GM13977 (cell line): ENCODE measurements at places on chromosomes 5 and 9.

DNA sequence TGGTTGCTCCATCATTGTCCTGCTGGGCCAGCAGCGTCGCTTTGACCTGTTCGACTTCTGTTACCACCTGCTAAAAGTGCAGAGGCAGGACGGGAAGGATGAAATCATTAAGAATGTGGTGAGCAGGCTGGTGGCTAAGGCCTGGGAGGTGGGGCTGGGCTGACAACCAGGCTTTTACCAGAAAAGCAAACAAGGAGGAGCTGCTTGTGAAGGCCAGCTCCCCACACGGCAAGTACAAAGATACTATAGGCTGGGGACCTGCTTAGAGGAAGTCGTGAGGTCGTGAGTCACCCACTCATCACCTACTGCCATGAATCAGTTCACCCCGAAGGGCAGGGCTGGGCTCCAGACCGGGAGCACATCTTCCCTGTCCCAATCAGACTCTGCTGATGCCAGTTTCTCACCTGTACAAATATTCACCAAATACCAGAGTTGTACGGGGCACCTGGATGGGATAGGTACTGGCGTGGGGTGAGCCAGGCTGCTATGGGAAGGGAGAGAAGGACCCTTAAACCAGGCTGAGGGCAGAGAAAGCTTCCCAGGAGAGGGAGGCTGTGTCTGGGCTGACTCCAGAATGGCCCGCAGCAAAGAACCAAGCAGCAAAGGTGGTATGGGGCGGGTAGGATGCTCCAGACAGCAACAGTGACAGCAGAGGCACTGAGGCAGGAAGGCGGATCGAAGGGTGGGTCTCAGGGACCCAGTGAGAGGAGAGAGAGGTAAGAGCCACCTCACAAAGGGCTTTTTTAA lies 69.3 kb upstream of the NIPAL4 start:
- DNase-seq, result no peak

DNA sequence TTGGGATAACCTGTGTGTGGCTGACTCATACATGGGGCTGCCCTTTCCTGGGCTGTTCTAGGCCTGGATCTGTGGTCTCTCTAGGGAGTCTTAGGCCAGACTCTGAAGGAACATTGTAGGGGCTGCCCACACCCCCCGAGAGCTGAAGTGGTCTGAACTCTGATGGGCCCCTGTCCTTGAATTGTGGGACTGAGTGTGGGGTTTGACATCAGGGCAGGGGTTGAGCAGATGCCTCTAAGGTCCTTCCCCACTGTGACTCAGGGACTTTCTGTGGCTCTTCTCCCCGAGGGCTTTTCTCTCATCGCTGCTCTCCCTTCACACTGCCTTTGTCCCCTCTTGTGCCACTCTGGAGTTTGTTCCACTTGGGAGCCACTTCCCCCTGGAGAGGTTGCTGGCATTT lies 215.0 kb downstream of the MELK start:
- DNase-seq, result no peak

DNA sequence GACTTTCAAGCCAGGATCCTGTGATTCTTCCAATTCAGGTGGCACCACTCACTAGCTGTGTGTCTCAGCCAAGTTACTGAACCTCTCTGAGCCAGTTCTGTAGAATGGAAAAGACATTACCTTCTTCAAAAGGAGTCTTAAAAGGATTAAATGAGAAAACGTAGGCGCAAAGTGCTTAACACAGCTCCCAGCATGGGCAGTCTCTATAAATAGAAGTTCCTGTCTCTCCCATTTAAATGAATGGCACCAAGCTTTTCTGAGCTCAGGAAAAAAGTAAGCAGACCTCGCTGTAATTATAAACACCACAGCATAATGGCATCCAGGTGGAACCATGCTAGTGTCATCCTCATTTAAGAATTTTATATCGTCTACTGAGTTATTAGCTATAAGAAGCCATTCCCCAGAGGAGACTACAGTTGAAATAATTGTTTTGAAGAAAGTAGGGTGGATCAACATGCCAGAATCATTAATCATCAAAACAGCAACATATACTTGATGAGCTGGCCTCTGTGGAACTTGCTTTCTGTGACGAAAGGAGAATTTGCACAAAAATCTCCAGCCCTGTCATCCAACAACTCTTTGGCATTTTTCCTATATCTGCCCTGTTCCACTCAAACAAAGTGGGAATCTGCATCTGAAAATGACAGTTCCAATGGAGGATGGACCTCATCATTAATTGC lies 188.9 kb downstream of the SPOCK1 start:
- no peak for DNase-seq

DNA sequence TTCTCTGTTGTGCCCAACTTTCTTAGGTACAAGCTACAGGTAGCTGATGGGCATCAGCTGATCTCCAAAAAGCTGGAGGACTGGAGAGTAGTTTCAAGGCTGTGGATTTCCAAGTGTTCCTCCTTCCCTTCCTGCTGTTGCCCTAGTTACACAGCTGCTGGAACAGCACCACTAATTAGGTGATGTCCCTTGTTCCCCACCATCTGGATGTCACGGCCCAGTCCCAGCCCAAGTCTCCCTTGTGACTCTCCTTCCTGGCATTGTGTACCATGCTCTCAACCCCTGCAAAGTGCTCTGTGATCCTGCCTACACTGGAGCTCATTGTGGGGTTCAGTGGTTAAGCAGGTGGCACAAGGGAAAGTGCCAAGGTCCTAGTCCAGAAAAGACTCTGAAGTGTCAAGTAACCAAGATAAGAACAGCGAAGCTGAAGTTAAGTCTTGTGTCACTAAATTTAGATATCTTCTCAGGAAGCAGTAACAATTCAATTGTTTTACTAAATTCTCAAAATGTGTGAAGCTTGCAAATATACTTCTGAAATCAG lies 604.5 kb downstream of the ISL1 start:
- no peak for DNase-seq

- DNase-seq, result no peak
Measured at GRCh38 chr9:87594194-87594593, 96.5 kb downstream of the DAPK1 start.

GRCh38 chr5:98031926-98032325 lies 741.5 kb upstream of the RGMB start:
- DNase-seq, result no peak

DNA sequence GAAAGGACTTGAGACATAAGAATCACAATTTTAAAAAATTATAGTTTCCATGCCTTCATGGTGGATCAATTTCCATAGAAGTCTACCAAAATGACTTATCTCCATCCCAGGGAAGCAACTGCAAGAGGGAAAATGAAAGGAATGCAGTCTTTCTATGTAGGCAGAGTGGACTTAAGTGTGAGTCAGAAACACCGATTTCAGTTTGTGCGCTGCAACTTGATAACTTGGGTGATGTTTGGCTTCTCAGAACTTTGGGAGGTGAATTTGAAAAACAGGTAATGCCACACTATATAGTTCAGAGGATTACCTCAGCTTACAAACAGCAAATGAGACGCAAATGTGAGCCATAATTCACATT lies 708 bp upstream of the CSNK1G3 start:
- DNase-seq, result no peak

DNA sequence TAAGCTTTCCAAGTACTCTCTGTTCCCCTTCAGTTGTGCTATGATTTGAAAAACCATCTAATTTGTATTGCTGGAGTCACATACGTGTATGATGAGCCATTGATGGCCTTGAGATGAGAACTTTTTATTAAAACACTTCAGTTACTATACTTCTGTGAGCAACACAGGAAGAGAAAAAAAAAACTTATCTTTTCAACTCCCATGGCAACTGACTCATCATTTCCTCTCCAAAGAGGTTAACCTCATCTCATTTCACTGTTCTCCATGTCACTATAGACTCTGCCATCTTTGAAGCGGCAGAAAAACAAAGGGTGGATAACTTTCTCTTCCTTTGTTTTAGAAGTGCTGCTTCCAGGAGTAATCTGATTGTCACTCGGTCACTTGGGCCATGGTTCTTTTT lies 104.3 kb upstream of the PCSK1 start:
- no peak for DNase-seq

- no peak for DNase-seq
Measured at GRCh38 chr5:151328734-151329133, 18.6 kb downstream of the SLC36A2 start.

DNA sequence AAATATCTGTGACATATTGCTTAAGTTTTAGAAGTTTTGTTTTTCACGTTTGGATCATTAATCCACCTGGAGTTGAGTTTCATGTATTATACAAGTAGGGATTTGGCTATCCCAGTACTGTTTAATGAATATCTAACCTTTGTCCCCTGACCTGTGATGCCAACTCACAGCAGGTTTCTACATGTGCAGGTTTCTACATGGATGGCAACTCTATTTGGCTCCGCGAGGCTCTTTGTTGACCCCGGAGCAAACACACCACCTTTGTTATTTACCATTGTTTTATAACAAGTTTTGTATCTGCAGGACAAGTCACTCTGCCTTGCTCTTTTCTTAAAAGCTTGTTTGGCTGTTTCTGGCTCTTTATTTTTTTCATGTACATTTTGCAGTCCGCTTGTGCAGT lies 920 bp upstream of the SFXN1 start:
- no peak for DNase-seq

GRCh38 chr5:145978708-145979107 lies 42.3 kb downstream of the SH3RF2 start:
- no peak for DNase-seq

GRCh38 chr9:7173139-7173538 lies 415.4 kb downstream of the KDM4C start:
- no peak for DNase-seq

DNA sequence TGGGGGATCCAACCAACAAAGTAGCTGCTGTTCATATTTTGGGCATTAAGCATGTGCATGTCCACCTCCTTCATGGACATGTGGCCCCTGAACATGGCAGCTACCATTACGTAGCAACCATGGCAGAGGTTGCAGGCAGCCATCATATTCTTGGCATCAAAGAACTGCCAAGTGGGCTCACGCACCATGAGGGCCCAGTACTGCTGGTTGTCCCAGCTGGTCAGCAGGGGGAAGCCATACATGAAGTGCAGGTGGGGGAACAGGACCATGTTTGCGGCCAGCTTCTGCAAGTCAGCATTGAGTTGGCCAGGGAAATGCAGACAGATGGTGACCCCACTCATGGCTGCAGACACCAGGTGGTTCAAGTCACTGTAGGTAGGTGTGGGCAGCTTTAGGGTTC lies 9.5 kb downstream of the MTAP start:
- no peak for DNase-seq

DNA sequence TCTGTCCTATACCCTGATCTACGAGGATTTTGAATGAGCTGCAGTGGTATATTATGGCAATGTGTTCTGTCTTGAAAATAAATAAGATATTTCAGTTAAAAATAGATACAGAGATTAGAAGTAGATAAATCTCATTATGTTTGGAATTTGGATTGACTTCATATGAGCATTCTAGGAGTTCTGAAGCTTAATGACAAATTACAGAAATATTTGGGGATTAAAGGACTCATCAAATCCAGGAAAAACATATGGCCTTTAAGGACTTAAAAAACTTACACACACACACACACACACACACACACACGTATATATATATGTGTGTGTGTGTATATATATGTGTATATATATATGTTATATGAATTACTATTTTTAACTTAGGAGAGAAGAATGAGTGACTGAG lies 446.9 kb upstream of the CD180 start:
- DNase-seq, result no peak

- no peak for DNase-seq
Measured at GRCh38 chr5:37882636-37883035, 42.8 kb upstream of the GDNF start.

DNA sequence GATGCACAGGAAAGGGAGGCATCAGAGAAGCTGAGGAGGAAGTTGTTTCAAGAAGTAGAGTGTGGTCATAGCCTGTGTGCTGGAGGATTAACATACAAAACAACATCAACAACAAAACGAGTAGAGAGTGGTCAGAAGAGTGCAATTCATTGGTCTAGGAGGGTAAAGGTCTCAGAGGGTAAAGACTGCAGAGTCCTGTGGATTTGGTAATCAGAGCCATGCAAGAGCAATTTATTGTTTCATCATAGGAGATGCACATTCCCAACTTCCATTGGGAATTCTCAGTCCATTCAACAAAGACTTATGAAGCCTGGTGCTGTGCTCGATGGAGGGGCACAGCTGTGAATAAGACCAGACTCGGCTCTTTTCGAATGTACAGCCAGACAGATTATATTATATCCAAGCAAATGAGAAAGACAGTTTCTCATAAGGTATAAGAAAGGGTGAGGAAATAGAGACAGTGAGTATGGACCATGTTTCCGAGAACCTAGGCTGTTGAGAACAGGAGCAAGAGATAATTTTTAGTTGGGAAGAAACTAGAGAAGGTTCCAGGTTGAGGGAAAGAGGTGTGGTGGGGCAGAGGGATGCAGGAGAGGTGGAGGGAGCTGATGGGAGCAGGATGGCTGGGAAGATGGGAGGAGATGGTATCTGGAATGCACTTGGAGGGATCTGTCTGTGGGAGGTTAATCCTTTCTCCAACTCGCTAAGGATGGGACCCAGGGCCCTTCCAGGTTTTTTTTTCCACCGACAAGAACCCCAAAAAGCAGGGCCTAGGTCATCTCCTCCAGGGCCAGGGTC lies 7.9 kb upstream of the MYORG start:
- no peak for DNase-seq

DNA sequence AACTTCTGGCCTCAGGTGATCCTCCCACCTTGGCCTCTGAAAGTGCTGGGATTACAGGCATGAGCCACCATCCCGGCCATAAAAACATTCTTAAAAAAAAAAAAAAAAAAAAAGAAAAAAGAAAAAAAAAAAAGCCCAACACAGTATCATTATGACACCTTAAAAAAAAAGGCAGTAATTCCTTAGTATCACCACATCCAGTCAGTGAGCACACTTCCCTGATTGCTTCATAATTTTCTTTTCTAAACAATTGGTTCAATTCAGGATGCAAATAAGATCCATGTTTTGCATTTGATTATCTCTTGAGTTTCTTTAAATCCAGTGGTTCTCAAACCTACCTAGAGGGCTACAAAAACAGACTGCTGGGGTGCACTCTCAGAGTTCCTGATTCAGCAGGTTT lies 182.5 kb downstream of the CDK5RAP2 start:
- no peak for DNase-seq

- no peak for DNase-seq
Measured at GRCh38 chr9:91799113-91799744, 150.8 kb downstream of the ROR2 start.

DNA sequence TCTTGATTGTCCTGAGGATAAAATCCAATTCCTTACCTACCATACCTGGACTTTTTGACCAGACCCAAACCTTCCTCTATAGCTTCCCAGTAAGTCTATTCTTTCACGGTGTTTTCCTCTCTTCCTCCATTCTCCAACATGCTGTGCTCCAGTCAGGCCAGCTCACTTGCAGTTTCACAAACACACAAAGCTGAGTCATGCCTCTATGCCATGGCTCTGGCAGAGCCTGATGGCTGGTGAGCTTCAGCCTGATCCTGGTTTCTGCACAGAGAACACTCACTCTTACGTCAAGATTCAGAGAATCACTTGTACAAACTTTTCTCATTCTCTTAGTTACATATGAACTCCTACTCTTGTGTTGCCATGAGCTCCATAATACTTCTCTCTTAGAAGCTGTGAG lies 27.7 kb upstream of the PAX5 start:
- DNase-seq, result no peak

DNA sequence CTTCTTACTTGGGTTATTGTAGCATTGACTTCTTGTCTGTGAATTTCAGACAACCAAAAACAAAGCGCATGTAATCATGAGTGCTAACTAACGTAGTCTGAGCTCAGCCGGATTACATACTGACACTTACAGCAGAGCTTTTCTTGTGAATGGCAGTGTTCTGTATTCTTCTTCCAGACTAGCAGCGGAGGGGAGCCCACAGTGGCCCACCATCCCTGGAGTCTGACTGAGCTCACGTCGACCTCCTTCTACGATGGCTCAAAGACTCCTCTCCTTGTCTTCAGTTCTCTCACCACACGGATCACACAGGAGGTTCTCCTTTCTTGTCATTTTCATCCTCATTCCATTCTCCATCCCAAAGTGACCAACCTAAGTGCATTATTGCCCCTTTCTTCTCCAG lies 211.4 kb downstream of the CHSY3 start:
- no peak for DNase-seq

GRCh38 chr5:35618304-35618636 lies 607 bp downstream of the SPEF2 start:
- no peak for DNase-seq
